T-helper 22 cell (primary cell): ENCODE measurements at places on chromosomes 6 and 20.
A peak's percentile ranks its signal among the peaks of the same experiment; 100 is the strongest.

DNA sequence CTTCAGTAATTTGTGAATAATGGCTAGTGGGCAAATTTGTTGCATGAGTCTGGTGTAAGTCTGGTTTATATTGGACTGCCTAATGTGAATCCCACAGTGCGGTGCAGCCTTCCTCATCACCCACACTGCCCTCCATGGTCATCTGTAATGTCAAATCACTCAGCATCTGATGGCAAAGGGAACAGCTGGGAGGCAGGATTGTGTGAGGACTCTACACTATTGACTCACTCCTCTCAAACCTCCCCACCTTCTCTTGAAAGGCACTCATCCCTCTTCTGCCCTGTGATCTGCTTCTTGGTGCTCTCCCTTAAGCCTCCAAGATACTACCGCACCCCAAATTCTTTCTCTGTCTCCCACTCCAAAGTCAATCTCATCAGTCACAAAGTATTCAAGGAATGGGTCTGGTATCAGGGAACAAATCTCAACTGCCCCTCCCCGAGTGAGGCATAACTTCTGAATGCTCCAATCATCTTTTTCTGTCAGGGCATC, 146.0 kb upstream of the BEND6 start:
- DNase-seq = no peak

GRCh38 chr6:49856282-49856681, 10.1 kb downstream of the CRISP1 start:
- no peak for DNase-seq

DNA sequence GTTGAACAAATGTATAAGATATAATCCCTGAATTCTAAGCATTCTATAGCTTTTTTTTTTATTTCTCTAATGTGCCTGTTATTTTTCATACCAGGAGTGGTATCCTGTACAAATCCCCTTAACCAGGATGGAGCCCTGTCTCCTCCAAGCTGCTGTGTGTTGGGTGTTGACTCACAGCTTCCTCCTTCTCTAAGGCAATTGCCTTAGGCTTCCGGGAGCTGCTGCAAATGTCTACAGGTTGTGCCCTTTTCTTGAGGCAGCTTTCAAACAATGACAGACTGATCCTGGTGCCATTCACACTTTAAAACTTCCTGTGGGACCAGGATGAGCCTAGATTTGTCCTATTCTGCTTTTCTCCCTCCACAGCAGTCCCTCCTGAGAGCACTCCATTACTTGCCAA, 173.2 kb downstream of the BTBD3 start:
- DNase-seq = no peak

DNA sequence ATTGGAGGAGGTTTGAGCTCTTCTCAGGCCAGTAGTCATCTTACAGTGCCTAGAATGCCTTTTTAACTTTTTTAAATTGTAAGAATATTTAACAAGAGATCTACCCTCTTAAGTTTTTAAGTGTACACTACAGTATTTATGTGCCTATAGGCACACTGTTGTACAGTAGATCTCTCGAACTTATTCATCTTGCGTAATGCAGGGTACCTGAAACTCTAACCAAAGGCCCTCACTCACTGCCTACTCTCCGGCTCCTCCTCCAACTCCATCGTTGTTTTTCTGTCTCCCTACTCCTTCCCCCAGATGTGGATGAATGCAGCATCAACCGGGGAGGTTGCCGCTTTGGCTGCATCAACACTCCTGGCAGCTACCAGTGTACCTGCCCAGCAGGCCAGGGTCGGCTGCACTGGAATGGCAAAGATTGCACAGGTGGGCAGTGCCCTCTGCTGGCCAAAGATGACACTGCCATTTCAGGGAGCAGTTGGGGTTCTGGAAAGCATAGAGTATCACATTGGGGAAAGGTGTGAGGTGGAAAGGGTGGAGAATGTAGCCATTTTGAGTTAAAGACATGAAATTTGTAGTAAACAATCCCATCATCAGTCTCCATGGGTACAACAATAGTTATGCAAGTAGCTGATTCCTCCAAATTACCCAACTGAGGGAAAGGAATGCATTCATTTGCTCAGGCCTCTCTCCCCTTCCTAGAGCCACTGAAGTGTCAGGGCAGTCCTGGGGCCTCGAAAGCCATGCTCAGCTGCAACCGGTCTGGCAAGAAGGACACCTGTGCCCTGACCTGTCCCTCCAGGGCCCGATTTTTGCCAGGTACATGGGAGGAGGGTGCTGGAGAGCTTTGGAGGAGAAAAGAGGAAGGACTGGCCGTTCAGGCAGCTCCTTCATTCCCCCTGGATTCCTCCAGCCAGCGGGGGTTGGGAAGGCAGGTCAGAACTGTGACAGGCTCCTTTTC, 18.4 kb upstream of the ZNF76 start:
- peak; percentile 17 for DNase-seq

- no peak for DNase-seq
Measured at GRCh38 chr6:49333345-49334125, 129.5 kb downstream of the MMUT start.

DNA sequence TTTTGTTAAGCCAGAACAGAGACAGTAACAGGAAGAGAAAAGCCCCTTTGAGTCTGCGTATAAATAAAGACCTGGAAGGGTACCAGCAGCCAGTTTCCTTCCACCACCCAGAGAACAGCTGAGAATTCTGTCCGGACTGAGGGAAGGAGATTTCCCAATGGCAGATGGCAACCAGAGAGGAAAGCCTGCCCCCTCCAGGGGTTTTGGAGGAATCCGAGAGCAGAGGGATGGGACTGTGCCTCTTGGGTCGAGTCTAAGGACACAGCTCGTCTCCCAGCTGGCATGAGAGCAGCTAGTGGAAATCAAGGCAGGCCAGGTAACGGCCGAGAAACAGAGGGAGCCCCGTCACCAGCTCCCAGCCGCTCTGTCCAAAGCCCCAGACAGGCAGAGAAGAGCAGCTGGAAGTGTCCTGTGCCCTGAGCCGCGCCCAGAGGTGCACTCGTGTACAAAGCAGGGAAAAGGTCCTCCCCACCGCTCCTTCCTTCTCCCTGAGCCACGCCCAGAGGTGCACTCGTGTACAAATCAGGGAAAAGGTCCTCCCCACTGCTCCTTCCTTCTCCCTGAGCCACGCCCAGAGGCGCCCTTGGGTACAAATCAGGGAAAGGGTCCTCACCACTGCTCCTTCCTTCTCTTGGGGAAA, 134.0 kb upstream of the SNX9 start:
- DNase-seq = no peak

DNA sequence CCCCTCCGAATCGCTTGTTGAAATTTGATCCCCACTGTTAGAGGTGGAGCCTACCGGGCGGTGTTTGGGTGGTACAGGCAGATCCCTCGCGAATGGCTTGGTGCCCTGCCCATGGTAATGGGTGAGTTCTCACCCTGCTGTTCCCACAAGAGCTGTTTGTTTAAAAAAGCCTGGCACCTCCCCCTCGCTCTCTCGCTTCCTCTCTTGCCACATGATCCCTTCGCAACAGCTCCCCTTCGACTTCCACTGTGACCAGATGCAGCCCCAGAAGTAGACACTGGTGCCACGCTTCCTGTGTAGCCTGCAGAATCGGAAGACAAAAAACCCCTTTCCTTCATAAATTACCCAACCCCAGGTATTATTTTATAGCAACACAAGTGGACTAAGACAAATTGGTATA, 292.2 kb upstream of the QKI start:
- DNase-seq = no peak

GRCh38 chr6:32588156-32588555, 1.5 kb downstream of the HLA-DRB1 start:
- no peak for DNase-seq

DNA sequence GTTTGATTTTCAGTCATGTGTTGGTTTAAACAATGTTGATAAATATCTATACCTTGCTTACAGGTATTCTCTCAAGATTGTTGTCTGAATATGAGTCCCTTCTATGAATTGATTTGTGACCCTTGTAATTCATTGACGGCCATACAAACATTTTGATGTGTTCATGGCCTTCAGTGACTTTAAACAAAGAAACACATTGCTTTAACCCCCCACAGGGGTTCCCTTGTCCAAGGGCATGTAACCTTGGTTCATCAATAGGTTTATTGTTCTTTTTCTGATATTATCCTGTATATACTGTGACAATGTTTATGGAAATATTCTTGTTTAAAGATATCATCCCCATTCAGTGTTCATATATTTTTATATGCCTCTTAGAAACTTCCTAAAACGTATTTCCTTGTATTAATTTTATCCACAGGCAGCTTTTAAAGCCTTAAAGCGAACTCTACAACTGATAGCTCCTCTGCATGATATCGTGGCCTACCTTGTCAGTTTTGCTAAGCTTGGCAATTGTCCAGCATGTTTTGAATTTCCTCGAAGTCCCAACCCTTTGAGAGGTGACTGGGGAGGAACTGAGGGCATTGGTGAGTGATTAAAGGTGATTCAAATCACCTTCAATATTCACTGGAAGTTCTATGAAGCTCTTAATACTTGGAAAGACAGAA, 87.0 kb downstream of the CD164 start:
- DNase-seq = no peak
